ENCODE measurements at places on chromosomes 5 and 9.

DNA sequence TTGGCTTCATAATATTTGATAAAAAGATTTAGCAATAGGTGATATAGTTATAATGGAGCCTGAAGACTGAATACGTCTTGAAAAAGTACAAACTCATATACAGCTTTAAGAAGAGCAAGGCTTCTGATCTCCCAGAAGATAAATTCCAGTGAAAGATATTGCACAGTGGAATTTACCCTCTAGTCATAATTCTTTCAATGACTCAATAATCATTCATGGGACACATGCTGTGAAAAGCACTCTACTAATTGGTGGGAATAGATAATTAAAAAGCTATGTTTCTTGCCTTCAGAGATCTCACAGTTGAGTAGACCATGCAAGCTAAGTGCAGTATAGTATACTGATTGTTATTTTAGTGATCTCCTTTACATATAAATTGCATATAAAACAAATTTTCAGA, 538.6 kb upstream of the CYLC2 start:
- no peak for DNase-seq

GRCh38 chr9:133581011-133581410, 28.2 kb downstream of the FAM163B start:
- no peak for DNase-seq

DNA sequence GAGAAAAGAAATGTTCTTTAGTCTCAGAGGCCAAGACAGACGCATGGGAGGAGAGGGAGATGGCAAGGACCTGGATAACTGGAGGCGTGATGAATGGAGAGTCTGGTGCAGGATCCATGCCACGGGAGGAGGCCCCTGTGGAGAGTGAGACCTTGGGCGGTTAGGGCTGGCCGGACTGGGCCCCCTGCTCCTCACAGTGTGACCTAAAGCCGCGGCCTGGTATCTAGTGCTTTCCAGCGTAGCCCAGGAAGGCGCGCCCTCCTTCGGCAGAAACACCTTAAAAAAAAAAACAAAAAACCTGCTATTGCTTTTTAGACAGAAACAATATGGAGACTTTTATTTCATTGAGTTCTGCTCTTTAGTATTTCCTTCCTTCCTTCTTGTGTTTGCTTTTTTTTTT, 33.1 kb downstream of the SCGB3A1 start:
- no peak for DNase-seq

GRCh38 chr5:163997965-163998364, 492.5 kb downstream of the MAT2B start:
- DNase-seq, result no peak

- DNase-seq, result no peak
These were observed 4.3 kb upstream of the AIF1L start for GRCh38 chr9:131092030-131092429.

- no peak for DNase-seq
These were observed 288.9 kb downstream of the RAB3C start for GRCh38 chr5:58871648-58872242.

DNA sequence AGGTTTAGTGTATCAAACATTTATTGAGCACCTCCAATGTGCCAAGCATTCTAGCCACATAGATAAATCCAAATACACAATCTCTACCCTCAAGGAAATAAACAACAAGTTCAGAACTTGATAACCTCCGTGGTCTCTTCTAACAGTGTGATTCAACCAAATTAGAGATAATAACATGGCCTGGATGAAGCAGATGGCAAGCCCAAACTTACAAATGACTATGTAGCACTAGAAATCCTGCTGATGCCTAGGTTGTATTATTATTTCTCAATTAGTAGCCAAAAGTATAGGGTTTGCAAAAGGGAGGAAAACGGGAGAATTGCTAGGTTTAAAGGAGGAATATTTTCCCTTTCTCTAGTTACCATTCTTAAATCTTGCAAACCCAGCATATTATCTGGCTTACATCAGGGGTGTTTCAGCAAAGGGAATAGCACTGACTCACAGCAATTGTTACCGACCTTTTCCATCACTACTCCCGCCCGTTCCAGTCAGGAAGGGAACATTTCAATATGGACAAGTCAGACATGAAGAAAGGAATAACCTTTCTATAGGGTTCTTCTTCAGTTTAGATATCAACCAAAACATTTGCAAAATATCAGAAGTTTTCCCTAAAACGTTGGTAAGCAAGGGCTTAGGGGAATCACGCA, 2.3 kb downstream of the DPYSL3 start:
- DNase-seq, result no peak
